ENCODE measurements at places on chromosomes 4 and X. TPM values are rescaled to one million over a fixed set of nuclear protein-coding genes. Genes with fewer than 3 reads are reported as not detected.

The SMIM31 gene
- not detected for total RNA-seq

The LUZP4 gene
- not detected for total RNA-seq

The SNX12 gene
- total RNA-seq, result 60.7 TPM

DNA sequence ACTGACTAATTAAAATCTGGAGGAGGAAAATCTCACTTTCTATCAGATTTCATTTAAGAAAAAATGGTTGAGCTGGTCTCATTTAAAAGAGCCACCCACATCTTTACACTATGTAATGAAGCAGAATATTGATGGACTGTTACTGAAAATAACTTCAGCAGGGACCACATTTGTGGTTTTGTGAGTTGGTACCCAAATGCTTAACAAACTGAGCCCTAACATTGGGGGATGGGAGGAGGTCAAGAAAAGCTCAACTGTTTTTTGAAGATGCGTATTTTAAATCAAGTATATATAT is 30.1 kb downstream of the HOPX start:
- no peak for DNase-seq

DNA sequence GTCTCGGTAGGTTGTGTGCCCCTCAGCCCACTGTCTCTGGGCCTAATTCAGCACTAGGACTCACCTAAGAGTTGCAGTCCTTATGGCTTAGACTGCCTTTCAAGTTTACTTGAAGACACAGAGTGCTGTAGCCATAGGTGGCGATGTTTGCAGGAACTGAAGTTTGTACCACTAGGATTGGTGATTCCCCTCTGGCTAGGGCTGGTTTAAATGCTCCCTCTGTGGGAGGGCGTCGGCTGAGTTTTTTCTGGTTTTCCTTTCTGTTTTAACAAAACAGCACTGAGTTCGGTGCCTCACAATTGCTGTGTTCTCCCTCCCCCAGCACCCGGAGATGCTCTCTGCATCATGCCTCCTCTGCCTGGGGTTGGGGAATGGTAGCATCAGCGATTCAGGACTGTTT is 480.9 kb downstream of the PCDH11X start:
- DNase-seq, result no peak

- no peak for DNase-seq
These were observed 261.2 kb downstream of the TLL1 start for GRCh38 chr4:166134285-166134684.

GRCh38 chr4:169899295-169899694 is 126.9 kb downstream of the MFAP3L start:
- DNase-seq, result no peak
